Activated T-cell treated with anti-CD3 and anti-CD28 coated beads for 24 hours (primary cell): ENCODE measurements at places on chromosomes 2 and 18.

DNA sequence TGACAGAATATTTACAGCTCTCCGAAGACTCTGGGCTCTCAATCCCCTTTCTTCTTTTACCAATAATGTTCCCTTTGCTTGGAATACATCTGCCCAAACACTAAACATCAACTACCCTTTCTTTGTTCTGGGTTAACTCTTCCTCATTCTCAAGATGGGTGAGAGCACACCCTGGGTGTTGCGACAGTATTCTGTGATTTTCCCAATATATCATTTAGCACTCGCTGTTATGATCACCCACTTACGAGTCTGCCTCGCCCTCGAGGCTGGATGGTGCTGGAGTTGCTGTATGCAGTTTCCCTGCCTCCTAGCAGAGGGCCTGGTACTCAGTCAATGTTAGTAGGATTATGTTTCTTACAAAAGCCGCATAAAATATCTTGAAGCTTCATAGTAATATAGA, 93.2 kb downstream of the SOCS6 start:
- no peak for DNase-seq

- no peak for DNase-seq
These were observed 126.0 kb downstream of the ZNF532 start for GRCh38 chr18:58990720-58991119.

- DNase-seq, result no peak
These were observed 44.2 kb downstream of the PROC start for GRCh38 chr2:127462461-127462860.

DNA sequence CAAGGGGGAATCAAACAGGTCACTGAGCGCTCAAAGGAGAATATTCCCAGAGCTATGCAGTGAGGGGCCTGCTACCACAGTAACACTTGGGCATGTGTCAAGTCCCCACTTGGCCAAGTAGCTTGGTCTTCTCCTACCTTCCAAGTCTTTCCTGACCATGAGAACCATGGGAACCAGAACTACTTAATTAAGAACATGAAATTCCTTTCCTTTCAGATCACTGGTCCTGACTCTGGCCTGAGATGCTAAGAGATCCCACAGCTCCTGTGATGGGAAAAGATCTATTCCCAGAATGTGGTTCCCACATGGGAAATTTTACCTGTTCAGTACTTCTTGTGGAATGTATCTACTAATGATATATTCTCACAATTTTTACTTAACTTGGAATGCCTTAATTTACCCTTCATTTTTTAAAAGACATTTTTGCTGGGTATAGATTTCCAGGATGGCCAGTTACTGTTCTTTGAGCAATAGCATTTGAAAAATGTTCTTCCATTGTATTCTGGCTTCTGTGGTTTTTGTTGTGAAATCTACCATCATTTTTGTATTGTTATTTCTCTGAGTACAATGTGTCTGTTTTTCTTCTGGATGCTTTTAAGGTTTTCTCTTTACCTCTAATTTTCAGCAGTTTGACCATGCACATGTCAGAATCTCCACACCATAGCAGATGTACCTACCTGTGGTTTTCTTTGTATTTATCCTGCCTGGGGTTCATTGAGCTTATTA, 37.9 kb downstream of the KCNIP3 start:
- no peak for DNase-seq

DNA sequence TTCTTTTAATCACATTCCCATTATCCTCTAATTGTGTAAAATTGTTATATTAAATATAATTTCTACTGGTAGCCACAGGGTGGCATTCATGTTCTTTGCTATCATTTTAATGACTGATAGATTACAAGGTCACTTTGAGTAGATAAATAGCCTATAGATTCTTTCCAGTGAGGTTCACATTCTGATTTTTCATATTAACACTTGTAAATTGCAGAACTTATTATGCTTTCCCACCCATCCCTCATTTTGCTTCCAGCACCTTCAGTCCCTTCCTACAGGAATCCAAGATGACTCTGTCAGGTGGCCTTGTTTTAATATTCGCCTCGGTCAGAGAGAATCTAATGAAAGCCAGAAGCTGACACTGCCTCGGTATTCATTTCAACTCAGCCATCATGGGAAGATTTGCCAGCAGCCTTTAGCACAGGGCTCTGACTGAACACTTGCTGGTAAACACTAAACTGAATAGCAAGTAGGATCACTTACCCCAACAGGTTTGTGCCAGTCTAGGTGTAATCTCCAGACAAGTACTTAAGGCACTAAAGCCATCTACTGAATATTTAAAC, 101.2 kb upstream of the FSHR start:
- no peak for DNase-seq

- no peak for DNase-seq
These were observed 289.0 kb downstream of the CDH2 start for GRCh38 chr18:27887711-27888495.

DNA sequence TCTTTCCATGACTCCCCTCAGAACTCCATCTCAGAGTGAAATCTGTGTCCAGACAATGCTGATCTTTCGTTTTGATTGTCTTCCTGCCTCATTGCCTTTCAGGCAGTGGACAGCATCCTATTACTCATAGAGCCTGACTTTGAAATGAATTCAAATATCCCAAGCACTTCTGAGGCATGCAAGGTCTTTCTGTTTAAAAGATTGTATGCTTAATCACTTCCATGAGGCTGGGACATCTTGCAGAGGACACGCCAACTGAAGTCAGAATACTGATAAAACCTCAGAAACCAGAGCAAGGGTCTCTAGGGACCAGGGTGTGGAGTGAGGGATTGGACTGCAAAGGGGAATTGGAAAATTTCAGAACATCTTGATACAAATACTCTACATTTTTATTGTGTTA, 836.5 kb upstream of the ID2 start:
- DNase-seq, result no peak
